Activated T-cell treated with anti-CD3 and anti-CD28 coated beads, Interleukin-2, amount 50 U/mL, for 1 hour (primary cell): ENCODE measurements at places on chromosomes 16 and 17.
A peak's percentile ranks its signal among the peaks of the same experiment; 100 is the strongest.

GRCh38 chr16:17476414-17477259 is 5.9 kb upstream of the XYLT1 start:
- DNase-seq = peak; percentile 52

DNA sequence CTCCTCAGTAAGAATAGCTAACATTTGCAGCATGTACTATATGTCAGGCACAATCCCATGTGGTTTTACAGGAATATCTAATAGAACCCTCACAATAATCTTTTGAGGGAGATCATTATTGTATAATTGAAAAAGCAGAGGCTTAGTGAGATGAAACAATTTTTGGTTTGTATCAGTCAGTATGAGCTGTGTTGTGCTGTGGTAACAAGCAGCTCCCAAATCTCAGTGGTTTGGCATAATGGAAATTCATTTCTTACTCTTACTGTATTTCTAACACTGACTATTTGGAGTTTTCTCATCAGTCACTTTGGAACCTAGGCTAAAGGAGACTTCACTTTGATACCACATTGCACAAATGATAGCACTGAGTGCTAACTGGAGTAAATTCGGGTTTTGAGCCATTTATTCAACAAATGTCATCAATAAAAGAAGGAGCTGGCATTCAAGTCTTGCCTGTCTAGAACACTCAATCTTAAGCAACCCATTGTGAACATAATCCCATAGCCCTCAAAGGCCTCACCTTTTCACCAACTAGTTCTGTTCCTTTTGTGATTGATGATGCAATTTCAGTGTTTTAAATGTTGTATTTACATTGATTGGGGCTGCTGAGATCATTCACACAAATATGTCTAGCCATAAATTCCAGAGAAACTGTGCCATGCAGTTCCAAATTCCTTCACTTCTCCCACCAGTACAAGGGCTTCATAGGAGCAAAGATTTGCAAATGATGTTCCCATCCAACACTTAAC is 441.0 kb downstream of the XYLT1 start:
- no peak for DNase-seq

- no peak for DNase-seq
Measured at GRCh38 chr17:6572972-6573370, 16.6 kb upstream of the PITPNM3 start.

GRCh38 chr16:55439101-55439690 is 39.8 kb upstream of the MMP2 start:
- DNase-seq = no peak

DNA sequence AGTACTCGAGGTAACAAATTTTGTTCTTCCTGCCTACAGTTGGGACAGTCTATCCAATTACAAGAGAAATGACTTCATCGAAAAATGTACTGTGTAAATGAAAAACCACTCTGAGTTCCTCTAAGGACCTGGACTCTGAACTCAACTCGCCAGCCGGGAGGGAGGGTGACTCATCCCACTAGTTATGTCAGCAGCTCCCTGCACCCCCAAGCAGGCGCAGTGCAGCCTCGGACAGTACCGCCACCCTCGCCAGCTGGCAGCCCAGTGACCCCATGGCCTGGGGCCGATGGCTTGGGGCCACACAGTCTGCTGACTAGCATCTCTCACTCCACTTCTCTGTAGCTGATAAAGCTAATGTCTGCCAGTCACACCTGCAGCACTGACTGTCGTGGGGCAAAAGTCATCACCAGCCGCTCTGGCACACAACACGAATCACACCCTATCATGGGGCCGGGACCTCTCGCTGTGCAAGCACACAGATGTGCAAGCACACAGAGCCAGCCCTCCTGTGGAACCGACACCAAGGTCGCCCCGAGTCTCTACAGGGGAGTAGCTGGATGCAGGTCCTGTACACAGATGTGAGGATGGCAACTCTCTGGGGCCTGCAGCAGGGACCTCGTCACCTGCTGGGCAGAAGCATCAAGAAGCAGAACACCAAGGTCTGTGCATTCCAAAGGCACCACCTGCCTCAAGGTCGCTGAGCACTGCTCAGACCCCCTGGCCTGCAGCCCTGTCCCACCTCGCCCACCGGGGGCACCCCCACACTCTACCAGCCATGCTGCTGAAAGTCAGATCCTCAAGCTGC is 5.7 kb downstream of the CSNK1D start:
- peak; percentile 61 for DNase-seq

DNA sequence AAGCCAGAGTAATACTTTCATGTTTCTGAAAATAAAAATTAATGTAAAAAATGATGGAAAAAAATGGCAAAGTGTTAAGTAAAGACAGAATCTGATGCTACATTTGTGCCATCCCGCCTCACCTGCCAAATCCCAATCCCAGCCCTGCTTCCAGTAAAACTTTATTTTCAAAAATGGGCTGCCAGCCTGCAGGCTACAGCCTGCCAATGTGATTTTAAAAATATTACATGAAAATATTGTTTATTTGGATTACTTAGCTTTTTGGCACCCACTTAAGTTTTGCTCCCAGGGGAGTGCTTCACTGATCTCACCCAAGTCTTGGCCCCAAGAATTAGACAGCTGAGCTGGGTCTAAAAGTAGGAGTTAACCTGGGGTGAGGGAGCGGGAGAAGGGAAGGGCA is 112.8 kb downstream of the C16orf78 start:
- DNase-seq = no peak

DNA sequence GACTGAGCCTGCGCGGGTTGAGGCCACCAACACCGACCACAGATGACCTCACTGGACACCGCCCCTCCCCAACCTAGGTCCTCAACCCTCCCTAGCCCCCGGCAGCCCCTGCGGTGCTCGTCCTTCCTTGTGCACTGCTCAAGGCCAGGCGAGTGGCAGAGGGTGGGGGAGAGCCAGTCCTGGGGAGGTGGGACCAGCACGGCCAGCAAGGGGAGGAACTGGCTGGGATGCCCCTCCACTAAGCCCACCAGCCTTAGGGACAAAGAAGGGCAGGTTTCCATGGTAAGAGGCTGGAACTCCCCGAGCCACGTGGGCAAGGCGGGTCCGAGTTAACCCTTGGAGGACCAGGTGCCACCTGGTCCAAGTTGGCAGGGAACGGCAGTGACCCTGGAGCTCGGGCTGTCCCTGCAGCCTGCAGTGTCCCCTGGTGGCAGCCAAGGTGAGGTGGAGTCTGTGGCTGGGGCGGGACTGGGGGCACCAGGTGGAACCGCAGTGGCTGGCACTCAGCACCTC is 9.2 kb downstream of the FSCN2 start:
- DNase-seq = peak; percentile 43

GRCh38 chr16:4693956-4694641 is 737 bp downstream of the NUDT16L1 start:
- DNase-seq = peak; percentile 67

DNA sequence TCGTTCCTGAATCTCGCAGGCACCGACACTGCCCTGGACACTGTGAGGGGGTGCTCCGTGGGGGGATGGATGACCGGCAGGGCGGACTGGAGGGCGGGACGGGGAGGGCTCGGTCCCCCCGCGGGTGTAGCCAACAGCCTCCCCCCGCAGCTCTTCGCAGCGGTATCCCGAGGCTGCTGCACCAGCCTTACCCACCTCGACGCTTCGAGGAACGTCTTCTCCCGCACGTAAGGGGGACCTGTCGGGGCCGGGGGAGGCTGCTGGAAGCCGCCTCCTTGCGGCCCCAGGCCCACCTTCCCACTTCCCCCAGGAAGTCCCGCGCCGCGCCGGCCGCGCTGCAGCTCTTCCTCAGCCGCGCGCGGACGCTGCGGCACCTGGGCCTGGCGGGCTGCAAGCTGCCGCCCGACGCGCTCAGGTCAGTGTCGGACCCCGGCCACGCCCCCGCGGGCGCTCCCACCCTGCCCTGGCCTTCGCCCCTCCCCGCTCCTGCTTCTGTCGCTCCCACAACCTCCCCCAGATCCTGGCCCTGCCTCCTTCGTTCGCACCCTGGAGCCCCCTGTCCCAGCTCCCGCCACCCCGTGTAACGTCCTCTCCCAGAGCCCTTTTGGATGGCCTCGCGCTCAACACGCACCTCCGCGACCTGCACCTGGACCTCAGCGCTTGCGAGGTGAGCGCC is 3.3 kb downstream of the CARMIL2 start:
- no peak for DNase-seq

DNA sequence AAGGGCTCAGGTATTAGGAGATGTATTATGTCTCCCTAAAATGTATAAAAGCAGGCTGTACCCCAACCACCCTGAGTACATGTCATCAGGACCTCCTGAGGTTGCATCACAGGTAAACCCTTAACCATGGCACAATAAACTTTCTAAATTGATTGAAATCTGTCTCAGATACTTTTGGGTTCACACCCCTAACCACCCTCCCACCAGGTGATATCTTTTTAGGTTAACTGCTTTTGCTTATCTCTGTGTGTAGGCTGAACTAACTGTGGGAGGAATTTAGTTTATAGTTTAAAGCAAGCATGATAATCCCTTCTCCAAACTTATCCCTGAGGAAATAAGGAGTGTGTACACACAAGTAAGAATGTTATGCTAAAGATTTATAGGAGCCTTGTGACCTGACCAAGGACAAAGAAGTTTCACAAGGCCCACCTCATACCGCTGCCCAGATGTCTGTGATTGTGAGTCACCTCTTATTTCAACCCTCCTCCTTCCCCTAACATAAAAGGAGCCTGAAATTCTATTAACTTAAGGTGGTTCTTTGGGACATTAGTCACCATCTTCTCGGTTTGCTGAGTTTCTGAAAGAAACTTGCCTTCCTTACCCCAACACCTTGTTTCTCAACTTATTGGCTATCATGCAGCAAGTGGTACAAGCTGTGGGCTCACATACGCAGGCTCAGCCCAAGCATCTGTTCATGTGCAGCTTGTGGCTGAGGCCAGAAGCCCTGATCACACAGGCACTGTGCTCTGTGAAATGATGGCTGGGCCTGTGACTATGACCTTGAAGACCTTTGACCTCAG is 11.3 kb downstream of the PRSS22 start:
- DNase-seq = no peak

- no peak for DNase-seq
Measured at GRCh38 chr17:6457688-6458459, 13.6 kb downstream of the PIMREG start.

DNA sequence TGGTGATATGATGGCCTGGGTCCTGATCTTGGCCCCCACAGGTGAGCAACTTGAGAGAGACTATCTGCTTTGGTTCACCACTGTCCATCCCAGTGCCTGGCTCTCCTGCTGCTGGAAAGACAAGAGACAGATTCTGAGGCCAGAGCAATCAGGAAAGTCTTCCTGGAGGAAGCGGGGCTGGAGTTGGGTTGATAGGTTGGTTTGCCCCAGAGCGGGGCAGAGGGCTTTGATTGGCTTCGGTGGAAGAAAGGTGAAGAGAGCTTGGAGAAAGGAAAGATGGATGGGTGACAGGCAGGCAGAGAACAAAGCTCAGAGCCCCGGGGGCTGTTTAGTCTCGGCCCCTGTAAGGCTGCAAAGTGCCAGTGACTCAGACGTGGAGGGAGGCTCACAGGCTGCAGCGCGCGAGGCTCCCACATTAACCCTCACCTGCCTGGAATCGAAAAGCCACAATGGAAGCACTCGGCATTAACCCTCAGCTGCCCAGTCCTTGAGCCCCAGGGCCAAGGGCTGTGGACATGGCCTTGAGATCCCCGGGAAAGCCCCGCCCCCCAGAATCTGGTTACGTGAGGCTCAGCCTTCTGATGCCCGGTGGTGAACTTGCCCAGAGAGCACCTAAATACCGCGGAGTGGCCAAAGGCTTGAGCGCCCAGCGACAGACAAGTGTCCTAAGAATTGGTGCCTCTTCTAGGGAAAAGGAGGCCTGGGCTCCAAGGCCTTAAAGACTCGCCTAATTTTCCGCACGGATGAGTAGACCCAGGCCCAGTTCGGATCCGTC is 996 bp upstream of the CPNE2 start:
- no peak for DNase-seq
